ENCODE measurements at places on chromosomes 3 and 15.

DNA sequence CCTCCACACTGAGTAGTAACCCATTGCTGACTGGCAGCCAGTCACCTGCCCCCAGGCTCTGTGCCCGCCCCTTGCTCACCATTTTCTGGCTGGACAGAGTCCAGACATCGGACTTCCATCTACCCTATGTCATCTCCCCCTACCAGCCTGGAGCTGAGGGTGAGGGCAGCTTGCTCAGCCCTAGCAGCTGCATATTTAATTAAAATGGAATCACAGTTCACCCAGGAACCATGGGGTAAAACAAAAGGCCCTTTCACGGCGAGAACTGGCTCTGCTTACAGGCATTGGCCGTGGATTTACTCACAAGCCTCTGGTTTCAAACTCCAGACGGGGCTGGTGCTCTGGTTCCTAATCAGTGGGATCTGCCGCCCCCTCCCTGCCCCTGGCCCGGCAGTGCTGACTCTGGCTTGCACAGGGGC is 94.9 kb upstream of the ATP2B2 start:
- no peak for DNase-seq

GRCh38 chr15:63258658-63259057 is 18.7 kb upstream of the APH1B start:
- DNase-seq: no peak

GRCh38 chr3:55412545-55412944 is 74.6 kb downstream of the WNT5A start:
- no peak for DNase-seq

DNA sequence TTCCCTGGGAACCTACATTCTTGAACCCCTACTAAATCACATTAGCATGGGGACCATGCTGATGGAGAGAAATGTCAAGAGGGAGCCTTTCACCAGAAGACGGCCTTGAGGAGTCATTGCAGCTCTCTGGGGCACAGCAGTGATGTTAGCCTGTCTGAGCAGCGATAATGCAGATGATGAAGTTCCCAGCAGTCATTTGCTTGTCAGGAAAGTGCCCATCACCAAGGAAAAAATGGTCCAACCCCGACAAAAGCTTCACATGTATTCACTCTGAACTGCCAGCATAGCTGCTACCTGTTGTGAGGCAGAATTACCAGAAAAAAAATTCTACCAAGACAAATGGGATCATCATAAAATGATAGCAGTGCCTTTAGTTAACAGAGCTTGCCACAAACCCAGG is 238.4 kb upstream of the UMPS start:
- DNase-seq: no peak

DNA sequence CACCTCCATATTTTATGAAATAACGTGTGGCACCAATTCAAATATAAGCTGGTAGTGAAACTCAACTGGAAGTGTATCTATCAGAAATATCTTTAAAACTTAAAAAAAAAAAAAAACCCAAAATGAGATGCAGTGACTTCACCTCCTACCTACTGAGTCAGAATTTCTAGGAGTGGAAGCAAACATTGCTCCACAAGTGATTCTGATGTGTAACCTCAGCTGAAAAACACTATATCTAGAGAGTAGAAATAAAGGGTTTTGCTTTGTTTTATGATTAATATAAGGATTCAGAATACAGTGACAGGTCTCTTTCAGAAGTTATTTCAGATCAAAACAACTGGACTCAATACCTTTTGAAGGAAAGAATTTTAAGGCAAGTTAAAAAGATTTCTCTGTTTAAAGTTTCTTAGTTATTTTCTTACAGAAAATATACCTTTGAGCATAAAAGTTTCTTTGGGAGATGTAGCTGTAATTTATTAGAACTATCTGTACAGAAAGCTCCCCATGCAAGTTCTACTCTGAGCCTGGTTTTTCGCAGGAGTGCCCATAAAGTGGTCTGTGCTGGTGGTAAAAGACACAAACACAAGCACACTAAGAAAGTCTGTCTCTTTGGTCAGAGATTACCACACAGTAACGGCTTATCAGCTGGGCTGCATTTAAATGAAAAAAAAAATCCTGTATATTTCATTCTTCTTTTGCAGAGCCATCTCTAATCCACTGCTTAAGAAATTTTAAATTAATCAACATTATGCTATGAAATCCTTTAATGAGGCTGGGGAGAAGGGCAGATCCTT is 59.9 kb upstream of the PPIB start:
- no peak for DNase-seq

DNA sequence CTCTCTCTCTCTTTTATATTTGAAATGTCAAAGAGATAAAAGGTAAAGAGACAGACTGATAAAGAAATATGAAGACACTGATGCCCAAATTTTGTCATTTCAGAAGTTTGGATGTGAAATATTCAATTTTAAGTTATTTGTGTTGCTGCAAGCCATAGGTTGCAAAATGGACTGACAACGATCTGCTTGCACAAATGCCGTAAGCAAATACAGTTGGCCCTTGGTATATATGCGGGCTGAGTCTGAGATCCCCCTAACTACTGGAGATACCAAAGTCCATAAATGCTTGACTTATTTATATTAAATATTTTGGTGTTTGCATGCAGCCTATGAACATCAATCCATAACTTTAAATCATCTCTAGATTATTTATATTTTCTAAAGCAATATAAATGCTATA is 1459.1 kb upstream of the ALCAM start:
- no peak for DNase-seq

DNA sequence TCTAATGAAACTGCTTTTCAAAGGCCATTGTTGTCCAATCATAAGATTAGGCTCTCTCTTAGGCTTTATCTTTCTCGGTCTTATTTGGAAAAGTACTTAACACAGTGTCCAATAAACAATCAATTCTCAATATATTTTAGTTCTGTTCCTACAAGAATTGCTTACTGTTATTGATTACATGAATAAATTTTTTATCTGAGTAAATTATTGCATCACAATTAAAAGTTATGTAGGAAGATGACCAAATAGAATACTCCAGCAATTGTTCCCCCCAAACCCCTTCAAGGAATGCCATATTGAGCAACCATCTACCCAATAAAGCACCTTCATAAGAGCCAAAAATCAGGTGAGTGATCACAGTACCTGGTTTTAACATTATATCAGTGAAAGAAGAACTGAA is 55.0 kb upstream of the RFX7 start:
- no peak for DNase-seq

GRCh38 chr3:143066033-143066432 is 53.5 kb upstream of the CHST2 start:
- DNase-seq: no peak
